Stimulated activated CD4-positive, alpha-beta T cell treated with anti-CD3 and anti-CD28 coated beads, Interleukin-12 subunit alpha, Interleukin-12 subunit beta, amount 100 ng/mL, for 48 hours (primary cell): ENCODE measurements at places on chromosomes 7 and 10.

DNA sequence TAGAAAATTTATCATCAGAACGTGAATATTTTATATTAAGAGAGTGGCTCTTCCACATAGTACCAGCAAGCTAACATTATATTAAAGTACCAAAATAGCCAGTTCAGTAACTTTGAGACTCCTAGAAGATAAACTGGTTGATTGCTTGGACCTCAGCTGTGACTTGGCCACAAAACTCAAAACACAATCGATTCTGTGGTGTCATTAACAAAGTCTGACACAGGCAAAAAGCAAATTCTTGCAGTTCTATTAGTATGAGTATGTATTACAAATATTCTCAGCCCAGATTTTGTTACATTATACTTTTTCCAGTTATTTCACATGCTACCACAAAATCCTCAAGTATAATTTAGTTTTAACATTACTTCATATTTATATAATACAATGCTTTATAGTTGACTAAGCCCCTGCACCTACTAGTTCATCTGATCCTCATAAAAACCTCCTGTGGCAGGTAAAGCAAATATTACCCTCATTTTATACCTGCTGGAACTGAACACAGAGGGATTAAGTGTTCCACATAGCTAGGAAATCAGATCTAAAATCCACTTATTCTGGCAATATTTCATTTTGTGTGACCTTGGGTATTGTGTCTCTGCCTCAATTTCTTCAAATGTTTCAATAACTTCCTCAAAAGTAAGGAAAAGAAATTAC, 279.9 kb upstream of the MKLN1 start:
- no peak for DNase-seq

DNA sequence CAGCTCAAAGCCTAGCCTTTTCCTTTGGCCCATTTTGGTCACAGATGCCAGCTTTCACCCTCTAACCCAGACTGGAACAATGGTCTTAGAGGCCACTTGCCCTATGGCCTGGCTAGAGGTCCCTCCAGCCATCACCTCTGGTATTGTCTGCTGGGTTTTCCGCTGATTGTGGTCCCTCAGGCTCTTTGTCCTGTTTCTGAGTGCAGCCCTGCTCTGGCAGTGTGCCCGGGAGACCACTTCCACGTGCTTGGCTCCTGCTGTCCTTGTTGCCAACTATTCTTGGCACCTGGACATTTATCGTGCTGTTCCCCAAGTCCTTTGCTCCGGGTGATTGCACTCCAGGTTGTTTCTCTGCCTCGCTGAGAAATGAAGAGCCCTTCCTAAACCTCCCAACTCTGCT, 53.3 kb upstream of the FAM180A start:
- DNase-seq: no peak

DNA sequence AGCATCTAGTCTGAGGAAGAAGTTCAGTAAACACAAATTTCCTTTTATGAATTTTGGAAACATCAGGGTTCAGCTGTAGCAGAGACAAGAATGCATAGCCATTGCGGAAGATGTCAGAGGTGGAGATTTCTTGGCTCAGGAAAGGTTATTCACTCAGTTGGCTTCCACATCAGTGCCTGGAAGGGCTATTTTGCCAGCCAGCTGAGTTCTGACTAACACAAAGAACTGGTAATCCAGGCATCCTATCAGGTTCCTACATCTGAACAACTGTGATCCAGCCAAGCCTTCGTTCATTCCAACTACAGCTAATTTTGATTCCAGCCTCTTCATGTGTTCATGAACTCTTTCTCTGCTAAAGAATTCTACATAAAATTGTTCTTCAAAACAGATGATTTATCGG, 965.6 kb downstream of the XPNPEP1 start:
- DNase-seq: no peak

- no peak for DNase-seq
These were observed 6.5 kb upstream of the TSPAN13 start for GRCh38 chr7:16747102-16747501.

- peak; percentile 1 for DNase-seq
These were observed 314.8 kb downstream of the POM121L12 start for GRCh38 chr7:53350241-53350640.

DNA sequence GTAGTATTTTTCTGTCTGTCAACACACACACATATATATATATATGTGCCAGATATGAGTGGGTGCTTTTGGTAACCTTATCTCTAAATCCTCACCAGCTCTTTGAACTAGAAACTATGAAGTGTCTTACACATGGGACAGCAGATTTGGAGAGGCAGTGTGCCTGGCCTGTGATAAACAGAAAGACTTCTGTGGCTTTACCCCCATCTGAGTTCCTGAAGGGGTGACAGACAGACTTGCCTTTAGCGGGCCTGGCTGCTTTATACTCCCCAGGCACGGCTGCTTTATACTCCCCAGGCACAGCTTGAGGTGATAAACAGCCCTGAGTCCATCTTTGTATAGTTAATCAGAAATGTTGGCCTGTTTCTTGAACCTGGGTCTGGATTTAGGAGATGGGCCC, 5.6 kb downstream of the BAG3 start:
- no peak for DNase-seq

- DNase-seq: no peak
These were observed 108.4 kb downstream of the LYZL1 start for GRCh38 chr10:29397221-29397620.

DNA sequence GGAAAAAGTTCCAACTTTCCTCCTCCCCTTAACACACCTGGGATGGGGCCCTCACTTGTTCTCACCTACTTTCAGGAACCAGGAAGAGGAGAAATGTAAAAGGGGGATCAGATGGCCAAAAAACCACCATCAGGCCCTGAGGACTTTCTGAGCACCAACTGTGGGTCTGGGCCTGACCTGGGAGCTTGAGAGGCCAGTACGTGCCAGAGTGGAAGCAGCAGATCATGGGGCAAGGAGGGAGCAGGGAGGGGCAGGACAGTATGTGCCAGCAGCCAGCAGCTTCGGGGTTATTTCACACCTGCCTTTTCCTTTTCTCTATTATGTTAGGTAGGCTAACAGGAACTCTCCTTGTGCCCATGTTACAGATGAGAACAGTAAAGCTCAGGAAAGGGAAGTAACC, 118.8 kb upstream of the UNC5B start:
- no peak for DNase-seq

DNA sequence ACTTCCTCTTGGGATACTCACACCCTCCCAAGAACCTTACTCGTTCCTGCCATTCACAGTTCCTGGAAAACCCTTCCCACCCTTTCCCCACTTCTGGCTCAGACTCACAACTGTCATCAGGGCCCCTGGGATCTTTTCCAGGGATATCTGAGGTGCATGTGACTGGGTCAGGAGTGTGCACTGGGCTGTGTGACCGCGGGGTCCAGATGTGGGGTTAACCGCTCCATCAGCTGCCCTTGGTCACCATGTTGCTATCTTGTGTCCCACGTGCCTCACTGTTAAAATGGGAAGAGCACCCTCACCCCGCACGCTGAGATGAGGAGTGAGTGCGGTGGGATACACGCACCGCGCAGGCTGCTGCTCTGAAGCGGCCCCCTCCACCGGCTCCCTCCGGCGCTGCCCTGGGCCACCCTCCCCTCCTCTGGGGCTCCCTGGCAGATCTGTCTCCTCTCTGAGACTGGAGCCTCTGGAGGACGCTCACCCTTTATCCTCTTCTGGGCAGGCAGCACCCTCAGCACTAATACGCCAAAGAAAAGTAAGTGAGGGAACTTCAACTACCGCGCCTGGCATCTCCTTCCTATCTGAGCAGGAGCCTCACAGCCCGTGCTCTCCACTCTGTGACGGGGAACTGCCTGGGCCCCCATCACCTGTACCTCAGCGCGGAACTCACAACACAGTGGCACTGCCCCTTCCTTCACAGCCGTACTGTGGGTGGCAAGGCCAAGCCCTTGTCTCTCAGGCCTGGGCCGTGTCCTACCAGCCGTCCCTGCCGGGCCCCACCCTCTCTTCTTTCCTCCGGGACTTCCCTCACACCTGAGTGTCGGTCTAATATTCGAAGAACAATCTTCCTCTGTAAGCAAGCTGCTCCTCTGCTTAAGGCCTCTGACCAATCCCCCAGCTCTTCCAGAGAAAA, 15.6 kb downstream of the COBL start:
- no peak for DNase-seq

DNA sequence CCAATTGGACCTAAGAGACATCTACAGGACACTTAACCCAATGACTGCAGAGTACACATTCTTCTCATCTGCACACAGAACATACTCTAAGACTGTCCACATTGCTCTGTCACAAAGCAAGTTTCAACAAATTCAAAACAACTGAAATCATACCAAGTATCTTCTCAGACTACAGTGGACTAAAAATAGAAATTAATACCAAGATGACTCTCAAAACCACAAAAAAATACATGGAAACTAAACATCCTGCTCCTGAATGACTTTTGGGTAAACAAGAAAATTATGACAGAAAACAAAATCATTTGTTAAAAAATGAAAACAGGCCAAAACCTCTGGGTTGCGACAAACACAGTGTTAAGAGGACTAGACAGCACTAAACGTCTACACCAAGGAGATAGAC, 24.5 kb downstream of the SNX13 start:
- DNase-seq: no peak

DNA sequence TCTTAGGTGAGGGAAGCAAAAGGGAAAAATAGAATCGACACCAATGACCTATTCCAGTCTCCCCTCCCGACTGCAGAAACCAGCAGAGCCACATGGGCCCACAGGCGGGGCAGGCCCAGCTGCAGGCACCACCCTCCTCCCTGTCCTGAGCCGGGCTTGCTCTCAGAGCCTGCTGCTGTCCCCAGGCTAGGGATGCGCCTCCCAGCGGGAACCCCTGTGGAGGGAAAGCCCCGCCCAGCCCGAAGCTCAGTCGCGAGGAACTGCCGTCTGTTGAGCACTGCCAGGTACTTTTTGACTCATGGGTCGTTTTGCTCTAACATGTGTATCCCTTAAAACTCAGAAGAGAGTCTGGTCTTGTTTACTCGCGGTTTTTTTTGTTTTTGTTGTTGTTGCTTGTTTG, 124.5 kb upstream of the RET start:
- DNase-seq: no peak

GRCh38 chr10:79159141-79159651, 90.4 kb downstream of the ZMIZ1 start:
- no peak for DNase-seq

DNA sequence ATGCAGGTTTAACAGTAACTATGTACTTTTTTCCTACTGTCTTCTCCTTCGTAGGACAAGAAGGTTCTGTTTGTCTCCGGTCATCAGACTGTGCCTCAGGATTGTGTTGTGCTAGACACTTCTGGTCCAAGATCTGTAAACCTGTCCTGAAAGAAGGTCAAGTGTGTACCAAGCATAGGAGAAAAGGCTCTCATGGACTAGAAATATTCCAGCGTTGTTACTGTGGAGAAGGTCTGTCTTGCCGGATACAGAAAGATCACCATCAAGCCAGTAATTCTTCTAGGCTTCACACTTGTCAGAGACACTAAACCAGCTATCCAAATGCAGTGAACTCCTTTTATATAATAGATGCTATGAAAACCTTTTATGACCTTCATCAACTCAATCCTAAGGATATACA, 2.4 kb downstream of the DKK1 start:
- DNase-seq: no peak

DNA sequence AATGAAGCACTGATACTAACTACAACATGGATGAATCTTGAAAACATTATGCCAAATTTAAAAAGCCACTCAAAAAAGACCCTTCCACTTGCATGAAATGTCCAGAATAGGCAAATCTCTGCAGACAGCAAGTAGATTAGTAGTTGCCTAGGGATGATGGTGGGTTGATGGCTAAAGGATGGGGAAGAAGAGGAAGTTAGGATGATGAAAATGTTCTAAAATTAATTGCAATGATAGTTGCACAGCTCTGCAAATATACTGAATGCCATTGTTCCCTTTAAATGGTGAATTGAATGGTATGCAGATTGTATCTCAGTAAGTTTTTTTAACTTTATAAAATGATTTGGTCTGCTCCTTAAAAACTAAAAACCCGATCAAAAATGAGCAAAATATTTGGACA, 7.3 kb upstream of the LIPA start:
- no peak for DNase-seq

- no peak for DNase-seq
These were observed 97.5 kb upstream of the OIT3 start for GRCh38 chr10:72796042-72796441.

- no peak for DNase-seq
These were observed 20.8 kb downstream of the PPP1R9A start for GRCh38 chr7:94928168-94928707.

DNA sequence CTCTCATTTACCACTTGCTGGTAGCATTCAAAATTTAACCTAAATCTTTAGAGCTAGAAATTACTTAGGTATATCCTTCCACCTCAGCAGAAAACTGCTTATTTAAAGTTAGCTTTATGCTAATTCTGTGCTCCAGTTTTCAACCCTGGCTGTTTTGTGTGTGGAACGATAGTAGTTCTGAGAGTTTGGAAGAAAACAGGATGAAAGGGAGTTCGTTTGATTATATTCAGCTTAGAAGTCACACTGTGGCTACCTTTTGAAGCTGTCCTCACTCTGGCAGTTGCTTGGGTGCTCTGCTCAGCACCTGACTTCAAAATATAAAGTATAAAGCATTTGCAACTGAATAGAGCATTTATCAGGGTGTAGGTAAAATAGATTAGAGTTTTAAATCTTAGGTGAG, 2.6 kb upstream of the ASCC1 start:
- no peak for DNase-seq

GRCh38 chr10:42623929-42624328, 14.4 kb downstream of the ZNF33B start:
- DNase-seq: no peak

- DNase-seq: no peak
These were observed 28.5 kb downstream of the EPC1 start for GRCh38 chr10:32318476-32318896.

GRCh38 chr7:79502151-79502550, 48.7 kb upstream of the MAGI2 start:
- no peak for DNase-seq

DNA sequence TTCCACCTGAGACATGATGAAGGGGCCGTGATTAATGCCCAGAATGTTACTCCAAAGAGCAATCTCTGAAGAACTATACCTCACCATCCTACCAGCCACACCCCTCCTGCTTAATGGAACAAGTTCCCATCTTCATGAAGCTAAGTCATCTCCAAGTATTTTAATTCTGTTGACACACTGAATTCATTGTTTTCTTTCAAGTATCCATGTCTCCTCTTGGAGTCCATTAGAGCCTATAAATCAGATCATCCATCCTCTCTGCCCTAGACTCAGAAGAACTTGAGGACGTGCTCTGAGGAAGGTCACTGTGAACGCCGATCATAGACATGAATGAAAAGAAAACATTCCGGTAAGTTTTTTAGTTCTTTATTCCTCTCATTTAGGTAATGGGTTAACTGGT, 126.8 kb downstream of the RSU1 start:
- no peak for DNase-seq

DNA sequence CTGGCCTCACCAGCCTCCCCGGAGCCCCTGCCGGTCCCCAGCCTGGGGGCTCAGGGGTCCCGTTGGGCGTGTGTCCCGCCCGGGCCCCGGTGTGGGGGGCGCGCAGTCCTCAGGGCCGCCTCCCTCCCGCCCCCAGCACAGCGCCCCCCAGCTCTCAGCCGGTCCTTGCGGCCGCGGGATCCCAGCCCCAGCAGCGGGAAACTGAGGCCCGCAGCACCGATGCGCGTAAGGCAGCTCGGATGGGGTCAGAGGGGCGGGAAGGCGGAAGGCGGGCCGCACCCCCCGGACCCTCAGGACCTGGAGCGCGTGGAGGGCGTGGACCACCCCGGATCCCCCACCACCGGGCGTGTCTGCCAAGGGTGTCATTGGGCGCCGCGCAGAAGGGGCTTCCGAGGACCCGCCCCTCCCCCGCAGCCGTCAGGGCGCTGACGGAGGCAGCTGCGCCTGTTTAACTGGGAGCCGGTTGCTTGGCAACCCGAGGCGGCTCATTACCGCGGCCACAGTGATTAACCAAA, 14.9 kb downstream of the UNCX start:
- no peak for DNase-seq

- no peak for DNase-seq
These were observed 17.4 kb upstream of the BAIAP2L1 start for GRCh38 chr7:98418271-98418635.
